MG63 (cell line): ENCODE measurements at places on chromosomes 2 and 18. TPM values are rescaled to one million over a fixed set of nuclear protein-coding genes. Genes with fewer than 3 reads are reported as not detected.

DNA sequence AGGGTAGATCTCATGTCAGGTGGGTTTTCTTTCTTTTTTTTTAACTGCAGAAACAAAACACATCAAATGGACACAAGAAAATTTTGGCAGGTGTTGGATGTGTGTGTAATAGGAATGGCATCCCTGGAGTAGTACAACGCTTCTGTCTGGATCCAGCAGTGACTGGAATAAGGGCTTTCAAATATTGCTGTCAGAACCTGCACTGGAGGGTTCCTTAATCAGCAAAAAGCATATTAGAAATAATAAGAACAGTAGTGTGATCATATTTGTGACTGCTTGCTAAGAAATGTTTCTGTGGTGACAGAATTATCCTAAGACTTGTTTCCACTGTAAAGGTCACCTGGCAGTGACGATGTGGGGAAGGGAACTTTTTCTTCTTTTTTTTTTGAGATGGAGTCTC lies 30.8 kb downstream of the CREG2 start:
- DNase-seq: peak; percentile 28

DNA sequence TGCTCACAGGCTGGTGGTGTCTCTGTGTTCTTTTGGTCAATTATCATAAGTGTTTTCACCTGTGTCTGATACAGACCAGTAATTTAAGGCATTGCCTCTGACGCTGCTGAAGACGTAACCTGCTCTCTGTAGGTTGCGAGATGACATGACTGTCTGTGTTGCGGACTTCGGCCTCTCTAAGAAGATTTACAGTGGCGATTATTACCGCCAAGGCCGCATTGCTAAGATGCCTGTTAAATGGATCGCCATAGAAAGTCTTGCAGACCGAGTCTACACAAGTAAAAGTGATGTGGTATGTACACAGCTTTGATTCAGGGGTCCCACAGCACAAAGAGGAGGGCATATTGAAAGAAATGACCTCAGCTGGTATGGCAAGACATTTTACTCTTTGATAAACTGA lies 33.8 kb upstream of the TMEM87B start:
- DNase-seq: no peak

DNA sequence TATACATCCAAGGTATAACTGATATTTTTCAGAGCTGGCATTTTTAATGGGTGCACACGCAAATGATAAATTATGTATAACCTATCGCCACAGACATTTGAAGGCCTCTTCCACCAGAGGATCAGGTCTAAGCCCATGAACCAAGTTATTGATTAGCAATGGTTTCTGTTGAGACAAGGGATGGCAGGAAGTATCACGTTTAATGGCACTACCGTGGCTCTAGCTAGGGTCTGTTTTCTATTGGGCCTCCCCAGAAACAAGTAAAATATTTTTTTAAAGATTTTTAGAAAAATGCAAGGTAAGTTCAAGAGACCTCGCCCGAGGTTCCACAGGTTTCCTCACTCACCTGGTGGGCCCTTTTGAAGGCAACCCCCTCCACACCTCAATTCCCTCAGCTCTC lies 667 bp downstream of the GFPT1 start:
- DNase-seq: no peak

GRCh38 chr2:44674473-44675284 lies 266.8 kb upstream of the SIX3 start:
- DNase-seq: no peak

DNA sequence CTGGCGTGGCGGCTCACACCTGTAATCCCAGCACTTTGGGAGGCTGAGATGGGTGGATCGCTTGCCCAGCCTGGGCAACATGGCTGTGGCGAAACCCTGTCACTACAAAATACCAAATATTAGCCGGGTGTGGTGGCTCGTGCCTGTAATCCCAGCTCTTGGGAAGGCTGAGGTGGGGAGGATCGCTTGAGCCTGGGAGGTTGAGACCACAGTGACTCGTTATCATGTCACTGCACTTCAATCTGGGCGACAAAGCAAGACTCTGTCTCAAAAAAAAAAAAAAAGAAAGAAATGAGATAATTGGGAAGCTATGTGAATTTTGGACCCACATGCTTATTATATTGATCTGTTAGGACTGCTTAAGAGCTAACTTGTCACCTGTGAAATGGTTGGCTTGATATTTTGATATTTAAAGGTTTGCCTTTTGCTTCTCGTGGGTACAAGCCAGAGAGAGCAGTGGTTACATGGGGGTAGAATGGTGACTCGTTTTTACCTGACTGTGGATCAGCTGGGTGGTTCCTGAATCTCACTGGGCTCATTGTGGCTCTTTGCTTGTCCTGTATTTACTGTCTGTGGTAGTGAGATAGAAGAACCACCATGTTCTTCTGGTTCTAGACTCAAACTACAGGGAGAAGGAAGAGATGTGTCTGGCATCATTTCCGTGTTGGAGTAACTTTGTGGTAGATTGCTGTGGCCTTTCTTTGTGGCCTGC lies 28.9 kb downstream of the ZNF532 start:
- DNase-seq: peak; percentile 47

- no peak for DNase-seq
Observed at GRCh38 chr18:47868744-47869143, 61.7 kb downstream of the SMAD2 start.

- no peak for DNase-seq
Observed at GRCh38 chr2:219426534-219427136, 8.0 kb upstream of the SPEG start.

DNA sequence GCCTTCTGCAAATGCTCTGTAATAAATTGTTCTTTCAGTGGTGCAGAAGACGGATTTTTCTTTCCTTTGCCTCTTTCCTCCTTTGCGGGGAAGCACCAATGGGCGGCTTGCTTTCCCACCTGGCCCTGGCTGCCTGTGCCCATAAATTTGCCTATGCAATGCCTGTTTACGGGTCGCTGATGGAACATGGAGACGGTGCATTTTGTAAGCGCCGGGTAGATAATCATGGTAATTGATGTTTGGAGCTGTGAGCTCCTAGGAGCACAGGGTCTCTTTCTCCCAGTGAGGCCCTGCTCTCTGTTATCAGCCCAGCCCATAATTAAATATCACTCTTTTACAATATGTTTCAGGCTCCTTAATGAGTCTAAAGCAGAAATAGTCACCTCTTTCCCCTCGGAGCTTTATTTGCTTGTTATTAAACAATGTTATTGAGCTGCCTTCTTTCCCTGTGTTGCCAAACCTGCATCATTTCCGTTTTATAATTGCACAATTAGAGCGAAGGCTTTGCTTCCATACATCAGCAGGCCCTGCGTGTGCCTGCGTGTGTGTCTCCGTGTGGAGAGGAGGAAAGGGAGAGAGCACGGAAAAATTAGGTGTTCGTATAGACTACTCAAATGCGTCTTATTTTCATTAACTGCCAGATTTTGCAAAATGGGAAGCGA lies 437.4 kb upstream of the POU3F3 start:
- no peak for DNase-seq

Gene RGPD8
- 7.9 and 9.1 TPM in 2 replicates for total RNA-seq

Gene NCOA1
- 2.3 and 2.4 TPM in 2 replicates for total RNA-seq

Gene SIX2
- 5.2 and 14.0 TPM in 2 replicates for total RNA-seq
